ENCODE measurements at places on chromosomes 4 and X.

- no peak for DNase-seq
Observed at GRCh38 chr4:53039741-53040458, 177.8 kb downstream of the RASL11B start.

DNA sequence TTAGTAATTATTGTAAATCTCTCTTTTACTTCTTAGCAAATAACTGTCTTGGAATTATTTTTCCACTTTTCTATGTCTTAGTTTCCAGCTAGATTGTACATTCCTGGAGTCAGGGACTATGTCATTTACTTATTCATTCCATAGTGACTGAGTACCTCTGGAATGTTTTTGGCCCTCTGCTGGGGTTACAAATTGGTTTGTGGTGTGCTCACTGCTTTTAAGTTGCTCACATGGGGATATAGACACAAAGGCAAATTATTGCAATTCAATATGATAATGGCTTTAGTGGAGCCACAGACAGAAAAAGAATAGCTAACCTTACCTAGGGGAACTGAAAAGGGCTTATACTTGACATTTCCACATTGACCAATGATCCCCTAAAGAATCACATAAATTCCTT, 63.7 kb upstream of the PDGFRA start:
- DNase-seq = no peak

- DNase-seq = no peak
Observed at GRCh38 chrX:80246271-80246670, 174.0 kb upstream of the TENT5D start.

DNA sequence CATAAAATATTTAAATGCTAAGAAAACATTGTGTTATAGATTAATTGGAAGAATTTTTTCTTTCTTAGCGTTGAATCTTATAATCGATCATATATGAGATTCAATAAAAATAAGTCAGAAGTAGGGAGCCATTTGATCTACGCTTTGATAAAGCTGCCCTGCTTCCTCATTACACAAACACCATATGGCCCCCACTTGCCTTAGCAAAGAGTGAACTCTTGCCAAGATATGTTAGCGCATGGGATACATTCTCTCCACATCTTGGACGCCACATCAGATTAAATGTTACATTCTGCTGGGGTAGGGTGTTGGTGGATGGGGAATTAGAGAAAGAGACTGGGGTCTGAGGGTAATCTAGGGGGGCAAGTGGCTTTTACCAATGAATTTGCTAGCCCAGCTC, 207.7 kb upstream of the MID1 start:
- DNase-seq = no peak

- DNase-seq = no peak
Observed at GRCh38 chr4:140018931-140019618, 134.9 kb downstream of the MAML3 start.

DNA sequence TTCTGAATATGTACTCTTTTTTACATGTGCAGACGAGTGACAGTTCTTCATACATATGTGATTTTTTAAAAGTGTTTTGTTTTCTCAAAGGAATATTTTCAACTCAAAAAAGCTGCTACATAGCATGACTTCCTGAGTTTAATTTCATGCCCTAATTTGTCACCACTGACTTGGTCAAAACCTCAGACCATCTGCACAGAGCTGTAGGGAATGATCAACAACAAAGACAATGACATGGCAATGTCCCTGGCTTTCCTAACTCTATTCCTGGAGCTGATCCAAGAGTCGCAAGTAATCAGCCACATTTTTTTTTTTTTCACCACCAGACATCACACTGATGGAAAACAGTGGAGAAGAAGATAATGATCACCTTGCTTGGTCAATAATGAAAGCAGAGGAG, 97.7 kb downstream of the TMA16 start:
- DNase-seq = no peak

- peak; percentile 53 for DNase-seq
Observed at GRCh38 chrX:120213438-120214265, 37.0 kb upstream of the ZBTB33 start.

- DNase-seq = no peak
Observed at GRCh38 chr4:30847167-30847566, 127.0 kb downstream of the PCDH7 start.

GRCh38 chr4:84238247-84239090, 260.6 kb downstream of the NKX6-1 start:
- DNase-seq = no peak

- no peak for DNase-seq
Observed at GRCh38 chr4:931194-931959, 739 bp downstream of the GAK start.

DNA sequence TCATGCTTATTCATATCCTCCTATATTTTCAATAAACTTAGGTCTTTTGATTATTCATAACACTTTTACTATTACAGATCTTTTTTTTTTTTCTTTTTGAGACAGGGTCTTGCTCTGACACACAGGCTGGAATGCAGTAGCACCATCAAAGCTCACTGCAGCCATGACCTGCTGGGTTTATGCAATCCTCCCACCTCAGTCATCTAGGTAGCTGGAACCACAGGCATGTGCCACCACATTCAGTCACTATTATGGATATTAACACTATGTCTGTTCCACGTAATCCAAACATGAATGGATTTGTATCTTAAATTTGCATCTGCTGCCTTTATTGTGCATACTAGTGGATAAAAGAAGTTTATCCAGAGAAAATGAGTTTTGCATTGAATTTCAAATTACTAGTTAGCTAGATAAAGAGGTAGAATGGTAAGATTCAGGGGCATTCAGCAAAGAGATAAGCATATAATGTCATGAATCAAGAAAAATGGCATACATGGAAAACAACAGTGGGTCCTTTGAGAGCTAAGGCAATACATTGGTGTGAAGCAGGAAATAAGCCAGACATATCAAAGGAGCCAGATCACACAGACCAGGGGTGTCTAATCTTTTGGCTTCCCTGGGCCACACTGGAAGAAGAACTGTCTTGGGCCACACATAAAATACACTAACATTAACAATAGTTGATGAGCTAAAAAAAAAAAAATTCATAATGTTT, 13.9 kb downstream of the ANAPC10 start:
- no peak for DNase-seq

GRCh38 chr4:70678383-70678999, 9.8 kb upstream of the UTP3 start:
- DNase-seq = no peak

DNA sequence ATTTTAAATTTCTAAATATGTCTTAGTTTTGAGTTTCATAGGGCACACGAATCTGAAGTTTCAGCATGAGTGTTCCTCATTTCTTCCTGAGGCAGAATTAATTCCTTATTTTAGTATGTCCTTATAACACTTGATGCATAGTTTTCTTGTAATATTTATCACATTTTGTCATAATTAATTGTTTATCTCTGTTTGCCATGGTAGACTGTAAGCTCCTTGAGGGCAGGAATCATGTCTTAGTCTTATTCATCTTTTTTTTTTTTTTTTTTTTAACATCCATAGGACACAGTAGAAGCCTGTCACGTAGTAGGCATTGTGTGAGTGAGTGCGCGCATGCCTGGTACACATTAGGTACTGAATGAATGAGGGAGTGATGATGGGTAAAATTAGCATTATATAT, 131.7 kb downstream of the STAG2 start:
- DNase-seq = no peak

DNA sequence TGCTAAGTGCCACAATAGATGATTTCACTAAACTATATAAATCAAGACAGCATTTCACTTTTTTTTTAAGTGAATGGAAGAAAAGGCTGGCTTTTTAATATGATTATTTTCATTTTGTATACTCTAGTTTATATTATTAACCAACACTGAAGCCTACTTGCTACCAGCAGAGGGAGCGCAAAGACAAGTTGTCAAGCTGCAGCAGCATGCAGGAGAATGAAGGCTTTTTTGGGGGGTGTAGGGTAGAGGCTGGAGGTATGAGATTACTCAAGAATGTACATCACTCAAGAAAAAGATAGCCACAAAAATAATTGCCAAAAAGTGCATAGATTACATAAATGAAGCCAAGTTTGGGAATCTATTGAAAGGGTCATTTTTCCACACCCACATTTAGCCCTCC, 519.5 kb downstream of the FGF13 start:
- DNase-seq = peak; percentile 25

GRCh38 chrX:108105473-108105872, 13.9 kb downstream of the ATG4A start:
- no peak for DNase-seq

- no peak for DNase-seq
Observed at GRCh38 chr4:19372390-19372789, 879.3 kb upstream of the SLIT2 start.

DNA sequence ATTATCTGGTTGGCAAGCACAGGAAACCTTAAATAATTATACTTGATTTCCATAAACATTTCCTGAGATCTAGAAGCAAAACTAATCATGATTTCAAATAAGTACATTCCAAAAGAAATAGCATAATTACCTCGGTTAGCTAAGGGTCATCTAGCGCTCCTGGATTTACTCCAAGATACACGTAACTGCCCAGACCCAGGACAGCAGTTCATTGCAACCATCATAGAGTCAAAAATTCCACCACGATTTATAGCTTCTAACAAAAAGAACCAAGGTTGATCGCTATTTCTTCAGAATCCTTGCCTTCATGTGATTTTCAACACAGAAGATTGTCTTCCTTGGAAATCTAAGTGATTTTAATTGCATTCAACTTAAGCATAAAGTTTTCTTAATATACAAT, 1235.5 kb upstream of the TENM3 start:
- no peak for DNase-seq

DNA sequence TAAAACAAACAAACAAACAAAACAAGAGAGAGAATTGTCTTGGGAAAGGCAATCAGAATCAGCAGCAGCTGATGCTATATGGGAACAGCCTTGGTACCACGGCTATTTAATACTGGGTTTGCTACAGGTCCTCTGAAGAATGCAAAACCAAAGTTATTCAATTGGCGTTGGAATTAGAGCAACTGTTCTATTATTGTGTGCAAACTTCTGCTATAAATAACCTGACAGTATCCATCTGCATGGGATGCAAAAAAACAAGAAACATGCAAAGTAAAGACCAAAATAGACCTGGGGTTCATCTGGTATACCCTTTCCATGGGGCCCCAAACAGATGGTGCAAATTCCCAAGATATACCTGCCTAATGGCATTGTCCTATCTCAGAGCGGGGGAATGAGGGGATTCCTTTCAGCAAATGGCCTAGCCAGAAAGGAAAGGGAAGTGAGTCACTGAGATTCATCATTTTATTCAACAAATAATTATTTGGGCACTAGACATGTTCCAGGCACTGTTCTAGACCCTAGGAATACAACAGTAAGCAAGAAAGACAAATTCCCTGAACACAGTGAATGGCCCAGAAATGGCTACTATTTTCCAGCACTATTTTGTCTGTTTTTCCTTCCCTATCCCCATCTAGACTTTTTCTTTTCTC, 268.9 kb downstream of the FBXW7 start:
- DNase-seq = no peak

- DNase-seq = no peak
Observed at GRCh38 chr4:3401436-3402171, 40.2 kb upstream of the HGFAC start.

DNA sequence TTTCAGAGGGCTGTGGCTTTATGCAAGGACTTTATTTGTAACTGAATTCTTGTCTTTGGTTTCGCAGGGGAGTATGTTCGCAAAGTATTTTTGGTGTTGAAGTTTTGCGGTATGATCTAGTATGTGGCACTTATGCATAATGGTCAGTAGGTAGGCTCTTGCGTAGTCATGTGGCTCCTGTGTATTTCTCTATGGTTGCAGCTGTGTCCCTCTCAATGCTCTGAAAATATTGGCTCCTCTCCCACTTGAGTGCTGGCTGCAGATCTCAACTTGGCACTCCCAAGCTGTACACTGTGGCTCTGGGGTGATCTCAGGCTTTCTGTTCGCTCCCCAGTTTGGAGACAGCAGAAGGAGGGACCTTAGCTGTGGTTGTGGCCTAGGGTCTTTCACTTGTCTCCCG, 24.8 kb downstream of the ARMCX5 start:
- DNase-seq = no peak

DNA sequence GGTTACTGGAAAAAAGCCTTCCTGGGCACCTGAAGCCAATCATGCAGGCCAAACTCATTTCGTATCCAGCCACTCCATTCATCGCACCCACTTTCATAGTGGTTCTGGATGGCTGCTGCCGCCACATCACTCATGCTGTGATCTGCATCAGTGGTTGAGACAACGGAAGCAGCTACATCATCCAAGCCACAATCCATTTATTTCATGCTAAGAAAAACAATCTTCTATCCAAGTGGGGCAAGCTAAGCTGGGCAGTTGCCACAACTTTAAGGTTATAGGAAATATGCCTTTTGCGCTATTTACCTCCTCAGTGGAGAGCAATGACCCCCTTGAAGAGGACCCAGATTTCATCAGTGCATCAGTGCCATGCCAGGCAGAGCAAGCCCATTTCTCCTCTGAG, 124.6 kb downstream of the GRIA3 start:
- no peak for DNase-seq

- DNase-seq = peak; percentile 32
Observed at GRCh38 chr4:176277162-176277904, 8.3 kb upstream of the ASB5 start.

- no peak for DNase-seq
Observed at GRCh38 chr4:78079726-78080430, 22.8 kb downstream of the FRAS1 start.

DNA sequence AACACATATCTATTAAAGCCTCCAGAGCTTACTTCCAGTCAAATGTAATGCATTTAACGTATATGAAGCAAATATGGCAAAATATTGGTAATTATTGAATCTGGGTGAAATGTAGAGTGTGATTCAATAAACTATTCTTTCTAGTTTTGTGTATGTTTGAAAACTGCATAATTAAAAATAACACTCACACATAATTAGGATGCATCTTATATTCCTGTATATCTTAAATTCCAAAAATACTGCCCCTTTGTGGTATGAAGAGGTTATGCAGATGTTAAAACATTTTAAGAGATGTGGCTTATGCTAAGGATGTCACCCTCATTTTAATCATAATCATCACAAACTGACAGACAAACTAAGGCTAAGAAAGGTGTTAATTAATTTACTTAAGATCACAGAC, 182.9 kb downstream of the COX18 start:
- no peak for DNase-seq

DNA sequence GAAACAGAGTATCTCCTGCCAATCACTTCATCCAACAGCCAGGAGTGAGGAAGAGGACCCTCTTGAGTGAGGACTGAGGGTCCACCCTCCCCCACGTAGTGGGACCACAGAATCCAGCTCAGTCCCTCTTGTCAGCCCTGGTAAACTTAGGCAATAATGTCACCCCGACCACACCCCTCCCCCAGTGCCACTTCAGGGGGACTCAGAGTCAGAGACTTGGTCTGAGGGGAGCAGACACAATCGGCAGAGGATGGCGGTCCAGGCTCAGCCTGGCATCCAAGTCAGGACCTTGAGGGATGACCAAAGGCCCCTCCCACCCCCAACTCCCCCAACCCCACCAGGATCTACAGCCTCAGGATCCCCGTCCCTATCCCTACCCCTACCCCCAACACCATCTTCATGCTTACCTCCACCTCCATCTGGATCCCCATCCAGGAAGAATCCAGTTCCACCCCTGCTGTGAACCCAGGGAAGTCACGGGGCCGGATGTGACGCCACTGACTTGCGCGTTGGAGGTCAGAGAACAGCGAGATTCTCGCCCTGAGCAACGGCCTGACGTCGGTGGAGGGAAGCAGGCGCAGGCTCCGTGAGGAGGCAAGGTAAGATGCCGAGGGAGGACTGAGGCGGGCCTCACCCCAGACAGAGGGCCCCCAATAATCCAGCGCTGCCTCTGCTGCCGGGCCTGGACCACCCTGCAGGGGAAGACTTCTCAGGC, at the start of the genes CSAG1 and MAGEA12:
CSAG1 (minus strand) TSS at position 461 of the 715 bp plus-strand sequence. CDS start 1,261 bp downstream, outside the sequence.
MAGEA12 (plus strand) TSS at position 497 of the 715 bp plus-strand sequence. CDS start 2,405 bp downstream, outside the sequence.
- no peak for DNase-seq

All from NCI-H460 (cell line).